Stomach (tissue), 19 donors: ENCODE measurements at places on chromosomes 4 and X. TPM values are rescaled to one million over a fixed set of nuclear protein-coding genes. Genes with fewer than 3 reads are reported as not detected.

DNA sequence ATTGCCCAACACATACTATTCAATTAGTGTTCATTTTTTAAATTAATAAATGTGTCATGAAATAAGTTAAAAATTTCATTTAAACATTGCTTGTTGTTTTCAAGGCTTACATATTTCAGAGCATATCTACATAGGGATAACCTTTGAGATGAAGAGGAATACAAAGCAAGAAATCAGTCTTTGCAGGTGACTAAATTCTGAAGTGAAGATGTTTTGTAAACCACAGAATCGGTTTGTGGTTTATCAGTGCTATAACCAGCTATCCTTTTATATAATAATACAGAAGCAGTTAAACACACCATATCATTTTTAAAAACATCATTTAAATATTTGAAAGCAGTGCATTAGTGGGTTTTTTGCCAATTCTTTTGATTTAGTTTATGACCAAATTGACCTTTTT is 26.9 kb downstream of the FAM241A start:
- no peaks in the 10 kb centered on the region for H3K36me3 ChIP-seq
- H3K27ac ChIP-seq: no peak overlapping the region
- no peak overlapping the region for H3K4me3 ChIP-seq
- no peaks in the 10 kb centered on the region for H3K4me1 ChIP-seq
- no peaks in the 10 kb centered on the region for H3K27me3 ChIP-seq

- H3K4me3 ChIP-seq: no peak overlapping the region
- DNase-seq: no peak
- H3K36me3 ChIP-seq: no peaks in the 10 kb centered on the region
- no peaks in the 10 kb centered on the region for H3K4me1 ChIP-seq
- H3K27ac ChIP-seq: no peak overlapping the region
Measured at GRCh38 chrX:24005028-24005427, 22.0 kb downstream of the KLHL15 start.

DNA sequence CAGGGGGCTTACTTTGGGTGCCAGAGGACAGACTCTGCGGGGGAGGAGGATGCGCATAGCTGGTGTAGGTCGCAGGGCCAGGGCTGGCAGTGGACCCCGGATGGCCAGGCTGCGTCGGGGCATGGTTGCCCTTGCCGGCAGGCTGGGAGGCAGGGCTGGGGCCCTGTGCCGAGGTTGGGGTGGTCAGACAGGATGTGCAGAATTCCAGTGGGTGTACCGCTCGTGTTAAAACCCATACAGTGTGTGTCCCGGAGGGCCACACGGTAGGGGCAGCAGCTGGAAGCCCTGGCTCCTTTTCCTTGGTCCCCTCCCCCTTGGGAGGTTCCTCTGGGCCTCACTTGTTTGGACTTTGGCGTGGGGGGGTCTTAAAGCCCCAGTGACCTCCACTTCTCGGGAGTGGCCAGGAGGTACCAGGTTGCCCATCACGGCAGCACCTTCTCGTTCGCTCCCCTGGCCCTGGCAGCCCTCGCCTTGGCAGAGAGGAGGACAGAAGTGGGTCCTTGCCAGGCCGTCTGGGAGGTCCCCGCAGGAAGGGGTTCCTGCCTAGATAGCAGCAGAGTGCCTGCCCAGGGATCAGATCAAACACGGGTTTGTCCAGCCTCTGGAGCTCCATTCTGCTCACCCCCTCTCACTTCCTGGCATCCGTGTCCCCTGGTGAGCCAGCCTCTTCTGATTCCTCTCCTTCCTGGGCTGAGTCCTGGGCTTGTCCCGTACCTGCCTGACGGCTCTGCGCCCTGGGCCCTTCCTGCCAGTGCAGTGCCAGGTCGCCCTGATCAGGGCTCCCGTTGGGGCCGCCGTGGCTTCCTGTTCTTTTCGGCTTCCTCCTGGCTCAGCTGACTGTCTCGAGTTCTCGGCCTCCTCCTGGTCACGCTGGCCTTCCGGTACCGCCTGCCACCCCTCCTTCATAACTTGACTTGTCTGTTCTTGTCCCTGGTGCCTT is 56.7 kb upstream of the HGFAC start:
- no peak for DNase-seq
- peak overlapping the region; percentile 79 for H3K27ac ChIP-seq
- no peaks in the 10 kb centered on the region for H3K36me3 ChIP-seq
- peaks cover 29% of the 10 kb centered on the region for H3K4me1 ChIP-seq
- H3K27me3 ChIP-seq: no peaks in the 10 kb centered on the region
- peak overlapping the region; percentile 19 for H3K4me3 ChIP-seq

DNA sequence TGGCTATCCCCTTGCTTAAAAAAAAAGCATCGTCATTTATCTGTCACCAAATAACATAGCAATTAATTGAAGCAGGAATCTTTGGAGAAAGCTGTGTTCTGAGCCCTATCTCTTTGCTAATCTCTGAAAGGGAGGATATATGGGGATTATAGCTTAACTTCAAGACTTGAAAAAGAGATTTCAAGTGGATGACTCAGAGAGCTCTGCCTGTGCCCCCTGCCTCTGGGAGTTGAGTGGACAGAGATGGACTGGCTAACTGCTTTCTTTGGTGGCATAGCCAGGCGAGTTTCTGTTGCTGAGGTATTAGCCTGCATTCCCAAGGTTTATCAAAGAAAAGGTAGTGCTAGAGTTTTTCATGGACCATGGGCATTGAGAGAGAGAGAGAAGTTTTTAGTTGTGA is 91.6 kb downstream of the DDIT4L start:
- no peaks in the 10 kb centered on the region for H3K36me3 ChIP-seq
- H3K27me3 ChIP-seq: no peaks in the 10 kb centered on the region
- no peak for DNase-seq
- no peak overlapping the region for H3K4me3 ChIP-seq
- H3K27ac ChIP-seq: no peak overlapping the region

DNA sequence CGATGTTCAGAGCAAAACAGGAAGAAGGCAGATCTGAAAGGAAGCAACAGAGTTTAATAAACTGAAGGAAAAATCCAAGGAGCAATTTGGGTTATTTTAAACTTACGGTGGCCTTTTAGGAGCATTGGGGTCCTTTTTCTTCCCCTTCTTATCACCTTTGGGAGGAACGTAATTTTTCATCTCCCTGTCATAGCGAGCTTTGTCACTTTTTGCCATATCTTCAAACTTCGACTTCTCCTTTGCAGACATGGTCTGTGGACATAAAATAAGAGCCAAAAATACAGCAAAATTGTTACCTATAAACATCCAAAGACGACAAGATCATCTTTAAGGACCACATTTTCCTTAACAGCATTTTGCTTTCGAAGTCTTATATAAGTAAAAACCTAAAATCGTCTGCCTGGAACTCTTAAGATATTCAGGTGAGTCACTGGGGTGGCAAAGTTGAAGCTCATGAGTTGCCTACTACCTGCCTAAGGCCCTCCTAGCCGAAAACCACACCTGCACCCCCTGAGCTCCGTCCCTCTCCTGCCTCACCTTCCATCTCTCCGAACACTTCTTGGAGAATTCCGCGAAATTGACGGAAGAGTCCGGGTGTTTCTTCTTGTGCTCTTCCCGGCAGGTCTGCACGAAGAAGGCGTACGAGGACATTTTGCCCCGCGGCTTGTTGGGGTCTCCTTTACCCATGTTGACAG is 1.0 kb downstream of the HMGB2 start:
- H3K36me3 ChIP-seq: peaks cover 4% of the 10 kb centered on the region
- peak overlapping the region; percentile 89 for H3K4me3 ChIP-seq
- peaks cover 39% of the 10 kb centered on the region for H3K4me1 ChIP-seq

- no peak for DNase-seq
- no peaks in the 10 kb centered on the region for H3K36me3 ChIP-seq
- no peak overlapping the region for H3K4me3 ChIP-seq
- no peak overlapping the region for H3K27ac ChIP-seq
- no peaks in the 10 kb centered on the region for H3K27me3 ChIP-seq
Measured at GRCh38 chr4:52477191-52477780, 181.8 kb downstream of the USP46 start.

GRCh38 chrX:153633048-153633447 is 14.0 kb upstream of the DUSP9 start:
- H3K4me3 ChIP-seq: no peak overlapping the region

- no peak overlapping the region for H3K27ac ChIP-seq
- no peaks in the 10 kb centered on the region for H3K36me3 ChIP-seq
- H3K4me3 ChIP-seq: no peak overlapping the region
- no peaks in the 10 kb centered on the region for H3K27me3 ChIP-seq
Measured at GRCh38 chrX:55213381-55213780, 6.8 kb upstream of the PAGE5 start.

DNA sequence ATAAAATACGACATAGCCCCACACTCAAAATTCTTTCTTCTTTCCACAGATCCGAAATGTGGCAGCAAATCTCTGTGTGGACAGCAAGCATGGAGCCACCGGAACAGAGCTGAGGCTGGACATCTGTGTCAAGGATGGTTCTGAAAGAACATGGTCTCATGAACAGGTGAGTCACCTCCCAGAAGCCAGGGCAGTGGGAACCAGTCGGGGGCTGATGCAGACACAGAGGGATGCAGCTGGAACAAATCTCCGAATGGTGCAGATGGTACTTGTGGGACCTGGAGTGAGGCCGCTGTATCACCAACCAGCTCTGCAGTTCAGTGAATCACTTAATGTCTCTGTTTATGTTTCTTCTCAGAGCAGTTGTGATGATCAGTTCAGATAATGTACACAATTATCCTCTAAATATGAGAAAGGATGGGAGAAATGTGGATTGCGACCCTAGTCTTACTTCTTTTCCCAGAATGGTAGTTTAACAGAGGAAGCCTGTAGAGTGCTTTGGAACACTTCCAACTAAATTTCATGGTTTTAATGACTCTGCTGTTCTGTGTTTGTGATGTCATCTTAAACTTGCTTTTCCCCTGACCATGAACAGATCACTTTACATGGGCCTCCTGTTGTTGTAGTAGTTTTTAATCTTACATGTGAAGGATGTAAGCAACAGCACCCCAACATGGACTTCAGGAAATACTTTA is 159.3 kb upstream of the GALNT7 start:
- peaks cover 8% of the 10 kb centered on the region for H3K4me1 ChIP-seq
- H3K4me3 ChIP-seq: no peak overlapping the region
- no peaks in the 10 kb centered on the region for H3K36me3 ChIP-seq
- no peak for DNase-seq
- H3K27ac ChIP-seq: no peak overlapping the region

DNA sequence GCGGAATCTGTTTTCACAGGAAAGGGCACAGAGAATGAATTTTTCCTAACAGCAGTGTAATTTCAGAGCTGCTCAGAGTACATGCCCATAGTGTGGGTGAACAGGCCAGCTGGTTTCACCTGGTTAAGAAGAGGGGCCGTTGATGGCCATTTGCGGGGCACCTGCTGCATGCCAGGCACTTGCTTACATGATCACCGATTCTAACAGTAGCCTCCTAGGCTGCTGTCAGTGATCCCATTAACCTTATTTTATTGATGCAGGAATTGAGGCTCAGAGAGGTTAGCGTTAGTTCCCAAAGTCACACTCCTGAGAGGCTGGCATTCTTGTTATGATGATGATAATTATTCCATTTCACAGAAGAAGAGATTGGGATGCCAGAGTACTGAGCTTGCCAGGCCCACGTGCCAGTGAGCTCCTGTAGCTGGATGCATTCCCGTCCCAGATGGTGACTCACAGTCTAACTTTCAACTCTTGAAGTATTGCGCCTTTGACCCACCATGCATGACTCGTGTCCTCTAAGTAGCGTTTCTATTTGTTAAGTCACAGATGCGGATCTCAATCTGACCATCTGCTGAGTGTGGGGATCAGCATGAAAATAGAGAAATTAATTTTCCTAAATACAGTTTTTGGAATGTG is 76.5 kb downstream of the PSAPL1 start:
- H3K4me1 ChIP-seq: peaks cover 17% of the 10 kb centered on the region
- H3K4me3 ChIP-seq: no peak overlapping the region
- DNase-seq: peak; percentile 31
- no peak overlapping the region for H3K27ac ChIP-seq

- no peak for DNase-seq
- H3K4me3 ChIP-seq: no peak overlapping the region
- no peaks in the 10 kb centered on the region for H3K4me1 ChIP-seq
- H3K27me3 ChIP-seq: no peaks in the 10 kb centered on the region
- H3K36me3 ChIP-seq: no peaks in the 10 kb centered on the region
Measured at GRCh38 chr4:32440391-32440790, 1720.2 kb downstream of the PCDH7 start.

DNA sequence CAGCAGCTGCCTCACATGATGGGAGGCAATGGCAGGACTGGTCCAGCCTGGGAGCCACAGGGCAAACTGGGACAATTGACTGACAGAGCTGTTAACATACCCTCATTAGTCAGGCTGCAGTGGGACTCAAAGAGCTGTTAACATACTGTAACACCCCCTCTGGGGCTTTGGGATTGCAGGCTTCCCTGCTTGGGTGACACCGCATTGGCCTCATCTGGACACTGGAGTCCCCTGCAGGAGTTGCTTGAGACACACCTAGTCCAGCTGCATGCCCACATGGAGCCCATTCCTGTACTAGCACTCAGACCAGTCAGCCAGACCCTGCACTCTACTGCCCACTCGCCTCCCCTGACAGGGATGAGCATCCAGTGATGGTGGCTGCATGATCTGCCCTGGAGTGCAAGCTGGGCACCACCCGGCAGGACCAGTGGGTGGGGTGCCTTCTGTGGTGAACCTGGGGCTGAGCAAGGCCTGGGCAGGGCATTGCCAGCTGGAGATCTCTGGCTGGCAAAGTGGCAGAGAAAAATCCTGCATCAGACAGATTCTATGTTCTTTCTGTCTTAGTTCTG is 138.8 kb downstream of the DTHD1 start:
- no peak for DNase-seq
- peaks cover 8% of the 10 kb centered on the region for H3K27me3 ChIP-seq
- no peak overlapping the region for H3K4me3 ChIP-seq
- H3K4me1 ChIP-seq: no peaks in the 10 kb centered on the region
- no peaks in the 10 kb centered on the region for H3K36me3 ChIP-seq

- H3K4me1 ChIP-seq: no peaks in the 10 kb centered on the region
- no peaks in the 10 kb centered on the region for H3K36me3 ChIP-seq
Measured at GRCh38 chr4:112550728-112551127, 34.7 kb upstream of the NEUROG2 start.

DNA sequence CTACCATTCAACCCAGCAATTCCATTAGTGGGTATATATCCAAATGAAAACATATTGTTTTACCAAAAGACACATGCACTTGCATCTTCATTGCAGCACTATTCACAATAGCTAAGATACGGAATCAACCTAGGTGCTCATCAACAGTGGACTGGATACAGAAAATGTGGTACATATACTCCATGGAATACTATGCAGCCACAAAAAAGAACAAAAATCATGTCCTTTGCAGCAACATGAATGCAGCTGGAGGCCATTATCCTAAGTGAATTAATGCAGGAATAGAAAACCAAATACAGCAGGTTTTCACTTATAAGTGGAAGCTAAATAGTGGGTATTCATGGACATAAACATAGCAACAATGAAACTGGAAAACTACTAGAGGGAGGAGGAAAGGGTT is 38.1 kb upstream of the BBS7 start:
- H3K4me1 ChIP-seq: no peaks in the 10 kb centered on the region
- no peak overlapping the region for H3K27ac ChIP-seq
- DNase-seq: no peak
- no peaks in the 10 kb centered on the region for H3K36me3 ChIP-seq

- no peaks in the 10 kb centered on the region for H3K4me1 ChIP-seq
- H3K27ac ChIP-seq: no peak overlapping the region
- H3K4me3 ChIP-seq: no peak overlapping the region
- no peaks in the 10 kb centered on the region for H3K27me3 ChIP-seq
- H3K36me3 ChIP-seq: no peaks in the 10 kb centered on the region
Measured at GRCh38 chrX:105461016-105461415, 240.5 kb upstream of the TEX13A start.

The LDB2 gene
- total RNA-seq: 11.0 TPM

The ADH7 gene
- 1.3 TPM for total RNA-seq

The MTNR1A gene
- 0.55 TPM for total RNA-seq

The CSN1S1 gene
- total RNA-seq: not detected

The ASB9 gene
- 4.1 TPM for total RNA-seq

The CXorf49 gene
- total RNA-seq: not detected
